Posterior vena cava (tissue), 2 donors: ENCODE measurements at places on chromosomes 11 and 22. TPM values are rescaled to one million over a fixed set of nuclear protein-coding genes. Genes with fewer than 3 reads are reported as not detected.
A peak's percentile ranks its signal among the peaks of the same experiment; 100 is the strongest.

Gene C11orf21
- total RNA-seq: 1.3 TPM

- no peak for DNase-seq
Measured at GRCh38 chr11:73384531-73384871, 8.3 kb downstream of the RELT start.

DNA sequence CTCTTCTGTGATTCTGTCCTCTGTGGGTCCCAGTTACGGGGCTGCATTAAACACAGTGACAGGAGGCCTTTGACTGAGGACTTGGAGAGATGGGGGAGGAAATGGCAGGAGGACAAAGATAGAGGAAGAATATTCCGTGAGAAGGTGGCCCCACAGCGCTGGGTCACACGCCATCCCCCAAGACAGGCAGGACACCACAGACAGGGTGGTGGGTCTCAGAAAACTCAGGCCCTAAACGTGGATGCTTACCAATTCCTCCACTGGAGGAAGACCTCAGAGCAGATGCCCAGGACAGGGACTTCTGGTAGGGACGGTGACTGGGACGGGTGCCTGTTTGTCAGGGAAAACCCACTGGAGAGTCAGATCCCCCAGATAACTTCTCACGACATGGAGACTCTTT lies 34.0 kb downstream of the IGLL5 start:
- DNase-seq: no peak

GRCh38 chr22:20131597-20131858 lies at the start of gene ZDHHC8:
ZDHHC8 (plus strand) TSS chr22:20131804; CDS start chr22:20131948, 144 bp downstream.
- no peak for DNase-seq

Gene TRPM5
- total RNA-seq: not detected

- DNase-seq: no peak
Measured at GRCh38 chr11:12017243-12017678, 8.8 kb upstream of the DKK3 start.

GRCh38 chr11:133659538-133660201 lies 127.4 kb upstream of the OPCML start:
- DNase-seq: no peak

Gene VWCE
- total RNA-seq: 2.9 TPM

DNA sequence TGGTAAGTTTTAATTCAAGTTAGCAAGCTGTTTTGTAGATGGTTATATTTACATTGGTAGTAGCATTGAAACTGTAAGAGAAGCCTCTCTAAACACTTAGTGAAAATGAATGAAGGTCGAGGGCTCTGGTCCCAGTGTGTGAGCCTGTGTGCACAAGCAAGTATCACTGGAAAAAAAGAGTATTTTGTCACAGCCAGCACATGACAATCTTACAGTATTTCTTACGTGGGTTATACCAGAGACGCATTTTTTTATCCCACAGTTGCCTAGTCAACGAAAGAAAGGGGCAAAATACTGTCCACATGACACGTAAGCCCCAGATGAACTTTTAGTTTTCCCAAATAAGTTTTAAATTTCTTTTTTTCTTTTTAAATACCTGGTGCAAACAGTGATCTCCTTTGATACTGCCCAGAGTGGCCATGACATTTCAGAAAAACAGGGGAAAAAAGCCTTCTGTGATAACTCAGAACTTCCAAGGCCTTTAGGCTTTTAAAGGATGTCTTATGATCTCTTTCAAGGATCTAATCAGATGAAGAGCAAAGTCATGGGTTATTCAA lies 23.5 kb downstream of the RAB38 start:
- DNase-seq: no peak

GRCh38 chr11:35651263-35651662 lies 11.3 kb upstream of the TRIM44 start:
- DNase-seq: no peak

Gene ZNF280B
- total RNA-seq: 0.46 TPM

Gene PRG3
- total RNA-seq: not detected

DNA sequence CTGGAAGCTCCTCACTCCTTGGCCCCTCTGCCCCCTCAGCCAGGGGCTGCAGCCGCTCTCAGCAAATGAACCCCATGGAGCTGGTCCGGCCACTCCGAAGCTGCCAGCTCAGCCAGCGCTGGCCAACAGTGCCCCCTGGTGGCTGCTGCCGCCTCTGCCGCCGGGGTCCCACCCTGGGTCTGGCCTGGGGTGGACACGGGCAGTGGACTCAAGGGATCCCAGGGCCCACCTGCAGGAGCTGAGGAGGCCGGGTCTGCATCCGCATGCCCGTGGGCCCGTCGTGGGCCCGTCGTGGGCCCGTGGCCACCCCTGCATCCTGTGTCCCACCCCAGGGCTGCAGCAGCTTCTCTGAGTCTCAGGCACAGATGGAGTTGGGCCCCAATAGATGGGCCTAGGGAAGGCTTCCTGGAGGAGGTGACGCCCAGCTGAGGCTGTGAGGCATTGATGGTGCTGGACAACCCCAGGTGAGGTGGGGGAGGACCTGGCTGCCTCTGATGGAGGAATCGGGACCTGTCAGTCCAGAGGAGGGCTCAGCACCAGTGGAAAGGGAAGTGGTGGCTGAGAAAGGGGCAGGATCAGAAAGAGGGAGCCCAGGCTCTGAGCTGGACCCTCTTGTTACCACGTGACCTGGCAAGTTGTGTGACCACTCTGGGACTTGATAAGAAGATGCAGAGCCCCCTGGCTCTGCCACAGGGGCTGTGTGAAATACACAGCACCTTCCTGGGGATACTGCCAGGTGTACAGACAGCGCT lies 522.3 kb downstream of the BRD1 start:
- DNase-seq: peak; percentile 84

DNA sequence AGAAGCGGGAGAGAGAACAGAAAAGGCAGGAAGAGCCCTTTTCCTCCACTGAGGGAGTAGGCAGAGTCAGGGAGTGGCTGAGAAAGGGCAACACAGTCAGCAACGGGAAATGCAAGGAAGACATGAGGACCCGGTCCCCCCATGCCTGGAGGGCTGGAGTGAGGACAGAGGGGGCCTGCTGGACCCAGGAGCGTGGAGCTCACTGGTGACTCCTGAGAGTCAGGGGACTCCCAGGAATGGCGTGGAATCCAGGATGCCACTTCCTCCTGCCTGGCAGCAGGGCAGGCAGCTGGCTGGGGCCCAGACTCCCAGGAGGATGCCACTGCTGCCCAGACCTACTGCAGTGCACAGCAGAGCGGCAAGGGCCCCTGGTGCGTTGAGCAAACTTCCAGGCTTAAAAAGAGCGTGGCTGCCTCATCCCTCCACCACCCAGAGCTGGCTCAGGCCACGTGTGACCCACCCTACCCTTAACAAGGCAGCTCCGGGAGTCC lies 11.3 kb downstream of the C11orf21 start:
- DNase-seq: peak; percentile 40

GRCh38 chr22:35425971-35426800 lies 26.2 kb downstream of the MCM5 start:
- DNase-seq: no peak

- no peak for DNase-seq
Measured at GRCh38 chr22:38431266-38432010, 23.6 kb downstream of the KCNJ4 start.

DNA sequence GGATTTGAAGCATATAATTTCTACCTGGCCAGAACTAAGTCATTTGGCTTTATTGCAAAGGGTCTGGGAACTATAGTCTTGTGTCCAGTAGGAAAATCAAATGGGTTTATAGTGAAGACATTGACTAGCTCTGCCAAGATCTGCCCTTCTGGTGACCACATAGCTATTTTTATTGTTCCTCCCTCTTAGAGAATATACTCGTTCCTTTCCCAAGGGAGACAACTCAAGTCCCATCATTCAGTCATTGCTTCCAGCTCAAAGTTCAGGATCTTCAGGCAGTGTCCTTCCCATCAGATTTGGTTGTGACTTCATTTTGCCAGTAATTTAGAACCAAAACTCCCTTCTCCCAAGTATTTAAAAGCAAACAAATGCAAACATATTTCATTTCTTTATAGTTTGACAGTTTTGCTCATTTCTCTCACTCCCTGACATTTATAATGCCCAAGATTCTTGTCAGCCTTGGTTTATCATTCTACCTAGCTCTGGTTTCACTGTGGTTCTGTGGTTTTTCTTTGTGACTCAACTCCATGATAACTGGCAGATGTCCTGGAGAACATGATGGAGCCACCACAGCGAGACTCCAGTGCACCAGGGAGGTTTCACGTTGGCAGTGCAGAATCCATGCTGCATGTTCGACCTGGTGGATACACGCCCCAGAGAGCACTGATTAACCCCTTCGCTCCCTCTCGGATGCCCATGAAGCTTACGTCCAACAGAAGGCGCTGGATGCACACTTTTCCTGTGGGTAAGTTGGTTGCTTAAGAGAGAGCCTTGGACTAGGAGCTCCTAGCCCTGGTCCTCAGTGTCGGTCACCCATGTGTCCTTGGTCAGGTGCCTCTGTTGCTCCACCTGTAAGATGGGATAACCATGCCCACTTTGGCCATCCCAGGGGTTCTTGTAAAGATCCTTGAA lies 64.9 kb downstream of the DEPDC5 start:
- DNase-seq: no peak

GRCh38 chr11:27276141-27276540 lies 86.9 kb downstream of the CCDC34 start:
- DNase-seq: no peak

- no peak for DNase-seq
Measured at GRCh38 chr11:116311206-116311605, 461.6 kb downstream of the BUD13 start.

DNA sequence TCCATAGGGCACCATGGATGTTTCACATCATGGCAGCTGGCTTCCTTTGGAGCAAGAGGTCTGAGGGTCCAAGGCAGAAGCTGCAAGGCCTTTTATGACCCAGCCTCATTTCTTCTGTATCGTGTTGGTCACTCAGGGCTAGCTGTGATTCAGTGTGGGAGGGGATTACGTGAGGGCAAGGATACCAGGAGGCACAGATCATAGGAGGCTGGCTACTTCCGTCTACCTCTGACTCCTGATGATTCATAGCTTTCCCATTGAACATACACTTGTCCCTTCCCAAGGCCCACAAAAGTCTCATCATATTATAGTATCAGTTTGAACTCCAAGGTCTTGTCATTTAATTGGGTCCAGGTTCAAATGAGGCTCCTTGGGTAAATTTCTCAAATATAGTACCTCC lies 135.3 kb upstream of the ZBED5 start:
- DNase-seq: no peak

- DNase-seq: no peak
Measured at GRCh38 chr11:87281496-87281895, 243.8 kb downstream of the TMEM135 start.

GRCh38 chr22:42336527-42337227 lies 66.2 kb upstream of the TCF20 start:
- DNase-seq: no peak

Gene CCDC73
- not detected for total RNA-seq

GRCh38 chr11:12523180-12523924 lies 146.0 kb downstream of the PARVA start:
- DNase-seq: peak; percentile 64

GRCh38 chr11:19974886-19975285 lies 185.4 kb downstream of the DBX1 start:
- no peak for DNase-seq
